T-helper 17 cell (primary cell): ENCODE measurements at places on chromosomes 6 and 20. TPM values are rescaled to one million over a fixed set of nuclear protein-coding genes. Genes with fewer than 3 reads are reported as not detected.

DNA sequence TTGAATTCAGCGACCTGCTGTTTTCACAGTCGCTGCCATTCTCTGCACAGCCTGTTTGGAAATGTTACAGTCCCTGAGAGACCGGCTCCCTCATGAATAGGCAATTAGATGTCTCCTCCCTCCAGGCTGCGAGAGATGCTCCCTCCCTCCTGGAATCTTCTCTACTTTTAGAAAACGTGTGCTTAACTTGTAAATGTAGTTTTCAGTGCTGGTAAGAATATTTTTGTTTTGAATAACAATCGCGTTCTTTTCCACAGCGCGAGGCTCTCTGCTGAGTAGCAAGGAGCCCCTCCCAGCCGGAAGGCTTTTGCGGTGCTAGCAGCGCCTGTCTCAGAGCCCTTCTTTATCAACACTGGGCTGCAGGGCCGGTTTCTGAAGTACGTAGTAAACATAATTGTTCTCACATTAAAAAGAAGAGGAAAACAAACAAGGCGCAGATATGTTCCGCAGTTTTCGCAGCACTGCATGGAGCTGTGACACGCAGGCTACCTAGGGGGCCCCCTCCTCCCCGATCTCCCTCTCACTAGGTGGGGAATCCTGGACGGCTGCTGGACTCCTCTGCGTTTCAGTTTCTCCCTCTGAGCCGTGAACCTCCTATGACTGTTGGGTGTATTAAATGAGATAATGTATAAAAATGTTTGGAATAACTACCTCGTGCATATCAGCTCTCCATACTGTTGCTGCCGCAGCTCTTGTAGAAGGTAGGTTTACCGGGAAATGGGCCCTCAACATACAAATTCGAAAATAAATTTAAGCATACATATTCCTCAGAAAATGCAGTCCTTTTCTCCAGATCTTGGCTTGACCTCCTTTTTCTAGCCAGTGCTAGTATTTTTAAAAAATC lies 79.0 kb upstream of the SPACA1 start:
- H3K4me3 ChIP-seq = no peak overlapping the region
- no peak overlapping the region for H3K27ac ChIP-seq
- DNase-seq = no peak
- H3K36me3 ChIP-seq = peaks cover 2% of the 10 kb centered on the region
- peaks cover 10% of the 10 kb centered on the region for H3K27me3 ChIP-seq

- no peak overlapping the region for H3K4me3 ChIP-seq
- peaks cover 2% of the 10 kb centered on the region for H3K4me1 ChIP-seq
- peaks cover 40% of the 10 kb centered on the region for H3K27me3 ChIP-seq
- H3K36me3 ChIP-seq = no peaks in the 10 kb centered on the region
Measured at GRCh38 chr6:125546841-125547251, 202.6 kb upstream of the HEY2 start.

- H3K36me3 ChIP-seq = peaks cover 4% of the 10 kb centered on the region
- peaks cover 30% of the 10 kb centered on the region for H3K4me1 ChIP-seq
- peak overlapping the region; percentile 87 for H3K27ac ChIP-seq
- H3K4me3 ChIP-seq = peak overlapping the region; percentile 92
- DNase-seq = no peak
Measured at GRCh38 chr20:58982406-58983114, 1.5 kb downstream of the NELFCD start.

GRCh38 chr20:3563548-3564177 lies 92.8 kb downstream of the ATRN start:
- no peak for DNase-seq
- H3K4me3 ChIP-seq = no peak overlapping the region

- H3K27ac ChIP-seq = no peak overlapping the region
- H3K27me3 ChIP-seq = peaks cover 7% of the 10 kb centered on the region
Measured at GRCh38 chr6:167973148-167973885, 24.2 kb upstream of the KIF25 start.

GRCh38 chr20:34916774-34917354 lies 38.7 kb downstream of the GSS start:
- H3K27ac ChIP-seq = no peak overlapping the region
- no peaks in the 10 kb centered on the region for H3K27me3 ChIP-seq
- no peak for DNase-seq
- H3K4me3 ChIP-seq = no peak overlapping the region
- peaks cover 30% of the 10 kb centered on the region for H3K4me1 ChIP-seq
- H3K36me3 ChIP-seq = peaks cover 2% of the 10 kb centered on the region

DNA sequence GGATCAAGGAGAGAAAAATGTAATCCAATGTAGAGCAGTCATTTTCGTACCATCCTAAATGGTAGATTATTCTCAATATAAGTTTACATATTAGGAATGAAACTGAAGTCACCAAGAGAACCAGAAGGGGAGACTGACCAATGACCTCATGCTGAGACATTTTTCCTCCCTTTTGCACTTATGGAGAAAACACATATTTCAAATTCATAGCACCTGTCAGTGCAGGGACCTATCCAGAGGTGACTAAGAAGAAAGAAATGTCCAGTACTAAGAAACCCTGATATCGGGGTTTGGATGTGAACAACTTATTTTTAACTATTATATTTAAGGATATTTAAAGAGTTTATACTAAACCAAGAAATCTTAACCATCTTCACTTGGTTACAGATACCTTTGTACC lies 16.6 kb upstream of the LYRM2 start:
- peak overlapping the region; percentile 47 for H3K27ac ChIP-seq
- peaks cover 5% of the 10 kb centered on the region for H3K36me3 ChIP-seq
- no peak overlapping the region for H3K4me3 ChIP-seq
- no peaks in the 10 kb centered on the region for H3K27me3 ChIP-seq
- DNase-seq = no peak

GRCh38 chr20:56400001-56400640 lies 7.7 kb downstream of the CSTF1 start:
- peak overlapping the region; percentile 69 for H3K27ac ChIP-seq
- no peaks in the 10 kb centered on the region for H3K27me3 ChIP-seq
- H3K36me3 ChIP-seq = peaks cover 5% of the 10 kb centered on the region
- peak; percentile 56 for DNase-seq

- H3K36me3 ChIP-seq = peaks cover 7% of the 10 kb centered on the region
- H3K27me3 ChIP-seq = no peaks in the 10 kb centered on the region
- H3K4me3 ChIP-seq = no peak overlapping the region
- H3K27ac ChIP-seq = no peak overlapping the region
- DNase-seq = no peak
Measured at GRCh38 chr6:118528129-118528528, 20.0 kb upstream of the PLN start.

DNA sequence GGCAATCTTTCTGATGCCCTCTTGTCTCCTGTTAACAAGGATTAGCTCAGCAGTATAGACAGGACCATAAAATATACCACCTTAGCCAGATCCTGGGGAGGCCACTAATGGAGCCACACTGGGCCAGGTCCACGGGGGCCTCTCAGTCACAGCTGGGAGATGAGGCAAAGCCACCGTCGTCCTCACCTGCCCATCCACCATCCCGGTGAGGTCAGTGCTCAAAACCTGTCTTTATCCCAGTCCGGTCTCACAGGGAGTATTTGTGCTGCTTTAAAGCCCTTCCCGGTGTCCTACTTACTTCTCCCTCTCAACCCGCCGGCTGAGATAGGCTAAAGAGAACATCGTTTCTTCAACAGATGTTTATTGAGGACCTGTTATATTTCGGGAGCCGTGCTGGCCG lies 104.3 kb downstream of the EDN3 start:
- H3K27me3 ChIP-seq = peaks cover 32% of the 10 kb centered on the region
- H3K4me3 ChIP-seq = peak overlapping the region; percentile 43
- no peak overlapping the region for H3K27ac ChIP-seq
- peaks cover 5% of the 10 kb centered on the region for H3K4me1 ChIP-seq

DNA sequence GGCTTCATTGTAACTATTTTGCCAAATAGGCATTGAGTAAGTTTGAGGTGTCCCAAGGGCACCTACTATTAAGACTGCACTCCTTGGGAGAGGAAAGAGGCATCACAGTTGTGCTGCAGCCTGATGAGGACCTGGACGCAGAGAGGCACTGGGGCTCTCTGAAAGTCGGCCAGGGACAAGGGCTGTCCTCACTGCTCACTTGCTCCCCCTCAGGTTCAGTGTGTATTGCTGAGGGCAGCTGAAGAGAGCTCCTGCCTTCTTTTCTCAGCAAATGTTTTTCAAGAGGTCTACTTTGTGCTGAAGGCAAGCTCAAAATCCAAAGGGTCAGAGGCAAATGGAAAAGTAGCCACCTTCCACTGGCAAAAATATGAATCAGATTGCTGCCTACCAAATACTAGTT lies 331.8 kb downstream of the RIMS1 start:
- no peak overlapping the region for H3K4me3 ChIP-seq
- no peaks in the 10 kb centered on the region for H3K36me3 ChIP-seq
- no peaks in the 10 kb centered on the region for H3K4me1 ChIP-seq
- no peak overlapping the region for H3K27ac ChIP-seq
- H3K27me3 ChIP-seq = no peaks in the 10 kb centered on the region

DNA sequence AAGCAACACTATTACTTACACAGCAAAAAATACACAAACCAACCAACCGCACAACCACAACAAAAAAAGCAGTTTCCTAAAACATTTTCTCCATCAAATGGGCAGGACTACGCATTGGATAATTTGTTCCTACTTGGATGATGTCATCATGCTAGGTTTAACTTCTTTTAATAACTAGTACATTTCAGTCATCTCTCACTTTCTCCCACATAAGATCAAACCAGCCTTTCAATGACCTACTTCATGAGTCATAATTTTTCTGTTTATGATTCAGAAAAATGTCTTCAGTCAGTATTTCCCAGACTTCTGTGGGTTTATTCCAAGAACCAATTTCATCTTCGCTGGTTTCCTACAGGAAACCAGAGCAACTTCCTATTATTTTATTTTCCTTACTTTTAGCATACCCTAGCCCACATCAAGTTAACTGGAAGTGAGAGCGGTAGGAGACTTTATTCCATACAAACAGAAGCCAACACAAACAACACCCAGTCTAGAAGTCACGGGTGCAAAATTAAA lies 134.2 kb downstream of the GMDS start:
- H3K27me3 ChIP-seq = no peaks in the 10 kb centered on the region
- H3K4me3 ChIP-seq = peak overlapping the region; percentile 86
- H3K27ac ChIP-seq = peak overlapping the region; percentile 94

Gene ADGB
- not detected for total RNA-seq

Gene CCN2
- 0.20 TPM for total RNA-seq

Gene SLC44A4
- total RNA-seq = 0.13 TPM

Gene PSMG4
- total RNA-seq = 11.9 TPM
